Myocyte (in vitro differentiated cells): ENCODE measurements at places on chromosomes 7 and 10. TPM values are rescaled to one million over a fixed set of nuclear protein-coding genes. Genes with fewer than 3 reads are reported as not detected.

The VOPP1 gene
- 57.5 TPM in 2 replicates for total RNA-seq

The FZD8 gene
- total RNA-seq = 5.2 TPM in 2 replicates

The CDHR3 gene
- 1.2 and 2.2 TPM in 2 replicates for total RNA-seq

The SEMA3C gene
- 165 and 180 TPM in 2 replicates for total RNA-seq

DNA sequence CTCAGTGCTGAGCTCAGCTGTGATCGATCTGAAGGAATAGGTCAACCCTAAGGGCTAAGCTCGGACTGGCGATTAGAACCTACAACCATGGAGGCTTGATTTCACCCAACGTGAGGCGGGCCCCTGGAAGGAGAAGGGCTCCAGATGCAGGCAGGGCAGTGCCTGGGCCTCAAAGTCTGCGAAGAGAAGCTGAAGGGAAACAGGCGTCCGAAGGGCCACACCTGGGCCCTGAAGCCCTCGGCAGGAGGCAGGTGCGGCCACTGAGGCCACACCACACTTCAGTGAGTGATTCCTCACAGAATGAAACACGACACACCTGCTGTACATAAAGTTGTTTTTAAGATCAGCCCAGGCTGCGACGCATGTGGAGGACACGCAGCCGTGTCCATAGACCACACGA lies 198.7 kb downstream of the PTPRN2 start:
- no peak for DNase-seq

GRCh38 chr7:96710544-96710943 lies 898 bp upstream of the SEM1 start:
- no peak for DNase-seq

DNA sequence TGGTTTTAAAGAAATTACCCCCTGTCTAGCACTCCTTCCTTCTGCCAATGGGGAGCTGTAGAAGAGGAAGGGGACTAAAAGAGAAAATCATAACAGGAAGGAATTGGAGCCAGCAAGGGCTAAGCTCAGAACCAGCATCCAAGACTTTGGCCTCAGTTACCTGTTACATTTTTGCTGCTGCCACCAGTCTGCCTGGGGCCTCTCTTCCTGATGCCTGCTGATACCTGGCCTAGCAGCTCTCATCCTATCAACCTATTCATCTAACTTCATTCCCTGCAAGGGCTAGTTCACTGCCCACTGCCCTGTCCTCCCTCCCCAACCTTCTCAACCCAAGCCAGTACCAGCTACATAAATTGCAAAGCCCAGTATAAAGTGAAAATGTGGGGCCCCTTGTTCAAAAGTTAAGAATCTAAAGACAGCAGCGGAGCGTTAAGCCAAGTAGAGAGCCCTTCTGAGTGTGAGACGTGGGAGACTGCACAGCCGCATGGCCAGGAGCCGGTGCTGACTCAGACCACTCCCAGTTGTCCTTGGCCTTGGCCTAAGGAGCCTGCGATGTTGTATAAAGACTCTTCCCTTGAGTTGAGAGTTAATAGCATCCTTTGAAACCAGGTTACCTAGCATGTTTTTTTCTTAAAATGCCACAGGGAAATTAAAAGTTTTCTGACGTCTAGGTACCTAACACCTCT lies 13.2 kb upstream of the AOC1 start:
- no peak for DNase-seq

GRCh38 chr7:118194571-118194970 lies 10.6 kb downstream of the LSM8 start:
- DNase-seq = no peak

DNA sequence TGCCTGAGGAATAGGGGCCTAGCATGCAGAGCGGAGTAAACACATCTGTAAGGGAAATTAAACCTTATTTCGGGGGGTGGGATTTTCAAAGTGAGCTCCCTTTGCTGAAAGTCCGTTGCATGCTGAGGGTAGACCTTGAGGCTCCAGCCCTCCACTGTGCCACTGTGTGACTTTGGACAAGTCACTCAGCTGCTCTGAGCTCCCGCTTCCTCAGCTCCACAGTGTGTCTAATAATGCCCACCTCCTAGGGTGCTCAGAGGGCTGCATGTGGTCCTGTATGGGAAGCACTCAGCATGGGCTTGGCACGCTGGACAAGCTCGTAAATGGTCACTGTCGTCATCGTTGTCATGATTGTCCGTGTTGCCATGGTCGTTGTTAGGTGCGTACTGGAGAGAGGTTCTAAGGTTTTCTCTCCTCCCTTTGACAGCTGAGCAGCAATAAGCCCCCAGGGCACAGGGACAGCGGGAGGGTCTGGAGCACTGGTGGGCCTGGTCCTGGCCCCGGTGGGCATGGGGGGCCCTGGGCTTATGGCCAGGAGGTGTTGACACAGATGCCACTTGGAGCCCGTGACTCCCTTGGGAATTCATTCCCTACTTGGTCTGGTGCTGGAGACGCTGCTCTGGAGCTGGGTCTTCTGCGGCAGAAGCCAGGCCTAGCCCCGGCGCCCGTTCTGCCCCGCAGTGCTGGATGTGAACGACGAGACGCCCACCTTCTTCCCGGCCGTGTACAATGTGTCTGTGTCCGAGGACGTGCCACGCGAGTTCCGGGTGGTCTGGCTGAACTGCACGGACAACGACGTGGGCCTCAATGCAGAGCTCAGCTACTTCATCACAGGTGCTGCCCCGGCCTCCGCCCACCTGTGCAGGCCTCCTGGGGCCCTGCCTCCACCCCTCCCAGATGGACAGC lies 13.1 kb downstream of the C10orf105 start:
- no peak for DNase-seq

GRCh38 chr10:78306358-78306757 lies 272.7 kb downstream of the RPS24 start:
- DNase-seq = no peak

DNA sequence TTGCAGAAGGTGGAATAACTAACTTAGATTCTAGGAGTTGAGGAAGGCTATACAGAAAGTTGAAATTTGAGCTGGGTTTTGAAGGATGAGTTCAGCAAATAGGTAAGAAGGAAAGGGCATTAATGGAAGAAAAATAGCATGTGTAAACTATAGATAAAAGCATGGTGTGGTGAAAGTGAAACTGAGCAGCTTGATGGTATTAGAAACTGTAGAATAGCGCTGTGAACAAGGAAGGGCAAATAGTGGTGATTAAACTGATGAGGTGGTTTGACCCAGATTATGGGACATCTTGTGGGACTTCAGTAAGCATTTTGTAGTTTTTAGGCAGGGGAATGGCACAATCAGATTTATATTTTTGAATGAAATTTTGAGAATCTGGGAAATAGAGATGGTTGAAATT lies 90.5 kb downstream of the EXOC6 start:
- no peak for DNase-seq

- DNase-seq = no peak
These were observed 32.3 kb upstream of the PRKCQ start for GRCh38 chr10:6612371-6612770.

DNA sequence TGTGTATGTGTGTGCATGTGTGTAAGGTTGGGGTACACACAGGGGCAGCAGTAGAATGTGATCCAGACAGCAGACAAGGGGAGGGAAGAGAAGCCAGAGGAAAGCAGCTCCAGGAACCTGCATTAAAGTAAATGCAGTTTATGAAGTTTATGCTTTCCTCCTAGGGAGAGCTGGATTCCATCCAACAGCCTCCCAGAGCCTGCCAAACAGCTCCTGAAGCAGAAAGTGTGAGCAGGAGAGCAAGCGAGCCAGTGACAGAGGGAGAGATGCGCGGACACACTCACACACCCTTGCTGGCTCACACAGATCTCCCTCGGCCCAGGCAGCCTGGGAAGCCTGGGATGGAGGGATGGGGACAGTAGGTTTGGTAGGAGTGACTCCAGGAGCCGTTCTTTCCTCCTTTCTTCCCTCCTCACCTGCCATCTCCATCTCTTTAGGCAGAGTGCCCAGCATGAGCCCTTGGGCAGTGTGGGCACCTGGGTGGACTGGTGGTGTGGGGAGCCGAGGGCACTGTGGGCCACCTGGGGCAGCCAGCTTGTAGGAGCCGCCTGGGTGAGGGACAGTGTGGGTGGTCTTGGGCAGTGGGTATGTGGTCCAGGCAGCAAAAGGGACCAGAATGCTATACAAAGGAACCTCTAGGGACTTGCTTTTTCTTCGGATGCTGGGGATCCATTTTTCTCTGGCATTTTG lies 46.1 kb downstream of the PAX2 start:
- no peak for DNase-seq

DNA sequence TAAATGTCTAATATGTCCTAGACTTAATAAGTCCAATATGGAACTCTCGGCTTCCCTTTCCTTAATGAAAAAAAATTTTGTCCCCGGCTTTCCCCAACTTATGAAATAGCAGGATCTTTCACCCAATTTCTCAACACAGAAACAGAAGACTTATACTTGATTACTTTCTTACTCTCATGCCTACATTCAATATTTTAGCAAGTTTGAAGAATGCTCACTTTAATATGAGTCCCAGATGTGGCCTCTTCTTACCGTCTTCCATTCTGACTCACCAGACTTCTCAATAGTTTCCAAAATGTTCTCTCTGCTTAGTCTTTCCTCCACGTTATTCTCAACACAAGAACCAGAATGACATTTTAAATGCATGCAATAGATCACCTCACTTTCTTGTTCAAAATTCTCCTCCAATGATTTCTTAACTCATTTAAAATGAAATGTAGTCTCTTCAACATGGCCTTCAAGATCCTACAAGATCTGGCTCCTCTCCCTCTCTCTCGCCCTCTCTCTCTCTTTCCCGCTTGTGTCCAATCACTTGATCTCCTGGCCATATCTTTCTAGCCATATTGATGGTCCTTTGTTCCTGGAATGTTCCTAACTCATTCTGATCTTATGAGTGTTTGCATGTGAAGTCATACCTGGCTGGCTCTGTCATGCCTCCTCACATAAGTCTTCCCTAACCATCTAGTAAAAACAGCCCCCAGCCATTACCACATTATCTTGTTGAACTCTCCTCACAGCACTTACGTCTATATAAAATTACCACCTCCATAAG lies 119.7 kb upstream of the FAM3C start:
- no peak for DNase-seq

DNA sequence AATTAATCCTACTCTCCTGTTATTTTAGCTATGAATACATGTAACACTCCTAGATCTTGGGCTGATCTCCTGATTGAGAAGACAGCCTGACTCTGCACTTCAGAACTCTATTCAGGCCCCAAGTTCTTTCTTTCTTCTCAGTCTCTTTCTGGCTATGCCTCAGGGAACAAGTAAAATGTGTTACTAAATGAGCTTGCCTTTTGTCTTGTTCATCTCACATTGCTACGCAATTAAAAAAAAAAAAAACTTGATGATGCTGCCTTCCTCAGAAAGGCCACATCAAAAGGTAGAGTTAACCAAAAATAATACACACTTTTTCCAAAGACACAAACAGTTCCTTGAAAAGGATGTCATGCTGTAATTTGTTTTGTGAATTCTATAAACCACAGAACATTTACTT lies 258.1 kb downstream of the TWIST1 start:
- no peak for DNase-seq
